Activated naive CD4-positive, alpha-beta T cell (primary cell): ENCODE measurements at places on chromosomes 16 and 17.

GRCh38 chr17:79162012-79162963 is 87.7 kb downstream of the ENGASE start:
- no peak for DNase-seq

- no peak for DNase-seq
Measured at GRCh38 chr16:50616386-50616785, 64.7 kb downstream of the SNX20 start.

GRCh38 chr16:50151322-50151721 is 1.8 kb upstream of the TENT4B start:
- no peak for DNase-seq

GRCh38 chr16:86899151-86899550 is 320.8 kb downstream of the FOXL1 start:
- no peak for DNase-seq
